ENCODE measurements at places on chromosomes 4 and X.
A peak's percentile ranks its signal among the peaks of the same experiment; 100 is the strongest.

DNA sequence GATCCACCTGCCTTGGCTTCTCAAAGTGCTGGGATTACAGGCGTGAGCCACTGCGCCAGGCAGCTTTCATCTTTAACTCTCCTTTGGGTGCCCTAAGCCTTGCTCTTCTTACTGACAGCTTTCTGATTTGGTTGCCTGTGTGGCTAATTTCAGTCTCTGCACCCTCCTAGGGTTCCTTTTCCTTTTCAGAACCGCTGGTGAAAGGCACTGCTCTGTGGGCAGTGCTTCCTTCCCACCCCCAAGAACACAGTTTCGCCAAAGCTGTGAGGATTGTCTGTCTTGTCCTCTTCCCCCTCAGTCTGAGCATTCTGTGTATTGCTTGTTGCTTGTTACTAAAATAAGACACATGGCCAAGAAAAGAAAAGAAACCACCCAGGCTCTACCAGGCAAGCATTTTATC, 101.4 kb upstream of the FRMPD3 start:
- DNase-seq, result no peak

GRCh38 chrX:53281321-53281822, at the start of gene IQSEC2:
Gene IQSEC2, minus strand, starts transcription at chrX:53281584.
- DNase-seq, result peak; percentile 73

- DNase-seq, result no peak
Measured at GRCh38 chrX:101136235-101136634, 38.2 kb downstream of the CENPI start.

DNA sequence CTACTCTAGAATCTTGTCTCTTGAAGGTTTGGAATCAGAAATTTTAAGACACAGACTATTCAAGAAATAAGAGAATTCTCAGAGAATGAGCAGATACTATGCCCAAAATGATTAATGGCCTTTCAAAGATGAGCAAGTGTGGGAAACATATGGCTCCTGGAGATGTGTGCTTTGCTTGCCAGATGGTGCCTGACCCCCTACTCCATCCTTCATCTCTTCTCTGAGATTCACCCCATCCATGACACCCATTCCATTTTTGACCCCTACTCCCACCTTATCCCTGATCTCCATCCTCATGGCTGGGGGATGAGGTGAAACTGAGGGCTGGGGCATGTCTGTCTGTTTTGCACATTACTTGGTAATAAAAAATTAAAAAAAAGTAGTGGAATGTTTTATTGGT, 75.5 kb downstream of the GPC3 start:
- no peak for DNase-seq

DNA sequence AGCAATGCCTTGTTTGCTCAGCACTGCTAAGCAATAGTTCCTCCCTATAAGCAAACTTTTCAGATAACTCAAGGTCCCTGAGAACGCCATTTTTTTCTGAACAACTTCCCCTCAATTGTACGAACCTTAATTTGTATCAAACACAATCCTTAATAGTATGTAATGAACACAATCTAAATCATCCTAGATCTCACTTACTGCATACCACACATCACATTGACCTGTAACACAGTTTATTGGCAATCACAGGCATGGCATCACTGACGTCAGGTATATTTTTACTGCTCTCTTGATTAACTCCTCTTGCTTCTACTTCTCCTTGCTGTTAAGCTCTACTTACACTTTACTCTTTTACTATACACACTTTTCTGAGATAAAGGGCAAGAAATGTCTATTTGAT, 67.0 kb downstream of the TAPT1 start:
- DNase-seq, result no peak
